ENCODE measurements at places on chromosomes 13 and 19. TPM values are rescaled to one million over a fixed set of nuclear protein-coding genes. Genes with fewer than 3 reads are reported as not detected.

CEACAM8 gene
- total RNA-seq: not detected

OR7D4 gene
- not detected for total RNA-seq

IGFL1 gene
- not detected for total RNA-seq

OR4F17 gene
- not detected for total RNA-seq

RDH8 gene
- total RNA-seq: not detected

SPACA4 gene
- not detected for total RNA-seq

NR1H2 gene
- total RNA-seq: 56.4 TPM

CLEC17A gene
- total RNA-seq: not detected

NAXD gene
- 23.7 TPM for total RNA-seq

KLK3 gene
- not detected for total RNA-seq

Measured in activated CD8-positive, alpha-beta T cell treated with anti-CD3 and anti-CD28 coated beads, Interleukin-2, amount 10 ng/mL, durations not matched to agents 7 days and 5 days (primary cell).